ENCODE measurements at places on chromosomes 2 and 18. TPM values are rescaled to one million over a fixed set of nuclear protein-coding genes. Genes with fewer than 3 reads are reported as not detected.
A peak's percentile ranks its signal among the peaks of the same experiment; 100 is the strongest.

- no peak for DNase-seq
Observed at GRCh38 chr2:130823886-130824491, 12.7 kb upstream of the ARHGEF4 start.

GRCh38 chr2:111032721-111033429, 87.8 kb upstream of the BCL2L11 start:
- DNase-seq = no peak

DNA sequence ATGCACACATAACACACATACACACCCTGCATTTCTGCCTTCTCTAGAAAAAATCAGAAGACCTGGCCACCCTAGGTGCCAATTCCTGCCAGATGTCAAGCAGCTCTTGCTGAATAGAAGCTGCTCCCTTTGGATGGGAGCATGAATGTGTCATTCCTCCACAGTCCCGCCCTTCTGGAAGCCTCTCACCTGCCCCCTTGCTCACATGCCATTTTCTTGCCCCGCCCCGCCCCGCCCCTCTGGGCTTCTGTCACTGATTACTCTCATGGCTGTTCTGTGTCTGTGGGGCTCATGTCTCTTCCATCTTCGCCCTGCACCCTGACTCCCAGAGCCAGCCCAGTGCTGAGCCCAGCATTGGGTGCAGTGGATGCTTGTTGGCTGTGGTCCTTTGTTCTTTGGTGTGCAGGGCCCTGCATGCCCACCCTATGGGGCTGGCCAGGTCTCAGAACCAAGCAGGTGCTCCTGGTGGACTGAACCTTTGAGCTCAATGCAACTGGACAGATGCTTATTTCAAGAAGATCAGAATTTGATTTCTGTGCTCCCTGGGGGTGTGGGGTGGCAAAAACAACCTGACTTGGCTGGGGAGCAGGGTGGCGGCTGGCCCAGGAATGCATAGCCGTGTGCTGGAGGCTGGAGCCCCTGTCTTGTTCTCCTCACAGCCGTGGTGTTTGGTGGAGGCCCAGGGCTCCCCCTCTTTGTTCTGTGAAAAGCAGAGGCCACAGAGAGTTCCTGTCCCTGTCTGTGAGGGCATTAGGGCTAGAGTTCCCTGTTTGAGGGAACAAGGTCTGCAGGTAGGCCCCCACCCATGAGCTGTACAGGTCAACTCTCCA, 140.6 kb upstream of the GLI2 start:
- no peak for DNase-seq

DNA sequence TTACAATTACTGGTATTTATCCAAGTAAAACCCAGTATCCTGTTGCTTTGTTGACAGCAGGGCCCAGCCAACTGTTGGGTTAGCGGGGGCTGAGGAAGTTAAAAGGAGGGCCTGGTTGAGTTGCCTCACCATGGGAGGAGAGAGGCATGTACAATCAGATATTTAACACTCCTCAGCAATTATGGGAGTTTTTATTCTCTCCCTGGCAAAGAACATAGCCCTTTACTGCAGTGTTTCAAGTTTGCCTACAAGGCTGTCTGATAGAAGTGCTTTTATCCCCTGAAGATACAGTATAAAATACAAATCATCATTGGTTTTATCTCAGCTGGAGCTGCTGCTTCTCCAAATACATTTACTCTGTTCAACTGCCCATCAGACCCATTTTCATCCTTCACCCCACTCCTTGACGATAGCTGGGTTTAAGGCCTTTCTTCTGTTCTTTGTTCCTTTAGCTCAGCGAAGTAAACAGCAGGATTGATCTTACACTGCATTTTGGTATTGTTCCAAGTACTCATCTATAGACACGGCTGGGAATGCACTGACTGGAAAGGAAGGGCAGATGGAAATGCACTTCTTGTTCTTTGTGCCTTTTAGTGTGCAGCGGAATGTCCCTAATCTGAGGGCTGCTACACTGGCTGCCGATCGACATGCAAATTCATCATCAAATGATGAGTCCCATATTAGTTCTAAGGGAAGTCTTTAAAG, 402.5 kb upstream of the SPRED2 start:
- peak; percentile 66 for DNase-seq

DNA sequence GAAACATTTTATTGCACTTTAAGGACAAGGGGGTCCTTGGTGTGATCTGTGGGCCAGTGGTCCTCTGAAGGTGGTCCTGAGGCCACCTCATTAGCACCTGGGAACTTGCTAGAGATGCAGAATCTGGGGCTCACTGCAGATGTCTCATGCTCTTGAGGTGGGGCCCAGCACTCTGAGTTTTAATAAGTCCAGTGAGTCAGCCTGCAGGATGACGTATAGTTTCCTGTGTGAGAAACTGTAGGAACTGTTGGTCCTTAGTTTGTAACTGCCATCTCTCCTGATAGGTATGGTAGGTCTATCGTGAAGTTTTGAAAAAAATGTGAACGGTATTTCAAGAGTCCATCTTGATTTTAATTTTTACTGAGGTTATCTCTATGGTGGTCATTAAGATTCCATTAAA, 2.8 kb downstream of the TRPM8 start:
- no peak for DNase-seq

DNA sequence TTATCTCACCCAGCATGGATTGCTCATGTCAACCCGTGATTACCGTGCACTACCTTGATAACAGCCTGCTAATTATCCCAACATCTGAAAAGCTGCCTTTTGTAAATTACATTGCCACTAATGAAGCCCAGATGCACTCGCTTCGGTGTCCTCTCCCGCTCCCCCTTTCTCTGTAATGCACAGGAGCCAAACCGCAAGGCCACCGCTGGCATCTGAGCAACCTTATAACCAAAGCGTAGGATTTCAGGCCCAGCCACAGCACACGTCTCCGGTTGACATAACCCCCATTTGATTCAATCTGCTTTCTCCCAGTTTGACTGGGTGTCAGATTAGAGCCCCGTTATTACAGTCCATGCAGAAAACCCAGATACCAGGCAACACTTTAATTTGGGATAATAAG, 341.2 kb downstream of the ALK start:
- DNase-seq = no peak

GRCh38 chr18:49640741-49641140, 78.9 kb downstream of the LIPG start:
- DNase-seq = no peak

DNA sequence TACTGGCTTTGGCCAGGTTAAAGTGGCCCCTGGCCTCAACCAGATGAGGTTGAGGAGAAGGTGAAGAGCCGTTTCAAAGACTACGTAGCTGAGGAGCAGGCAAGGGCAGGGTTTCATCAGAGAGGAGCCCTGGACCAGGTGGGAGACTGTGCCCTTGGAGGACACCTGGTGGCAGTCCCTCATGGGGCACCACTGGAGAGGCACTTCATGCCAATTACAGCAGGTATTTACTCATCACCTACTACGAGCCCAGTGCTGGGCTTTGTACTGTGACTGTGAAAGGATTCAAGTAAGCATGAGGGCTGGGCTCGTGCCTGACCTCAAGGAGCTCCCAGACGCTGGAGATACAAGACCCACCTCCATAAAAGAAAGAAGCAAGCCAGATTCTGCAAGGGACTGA, 37.6 kb downstream of the SMAD7 start:
- no peak for DNase-seq

GRCh38 chr18:48074929-48075706, 144.7 kb upstream of the SMAD2 start:
- DNase-seq = no peak

- DNase-seq = no peak
Observed at GRCh38 chr2:168529054-168529833, 73.2 kb downstream of the CERS6 start.

GRCh38 chr2:236552212-236552542, 17.4 kb upstream of the ACKR3 start:
- no peak for DNase-seq

- no peak for DNase-seq
Observed at GRCh38 chr2:183666031-183666430, 541.8 kb downstream of the NUP35 start.

GRCh38 chr2:231589656-231590055, 3.0 kb upstream of the TEX44 start:
- no peak for DNase-seq

DNA sequence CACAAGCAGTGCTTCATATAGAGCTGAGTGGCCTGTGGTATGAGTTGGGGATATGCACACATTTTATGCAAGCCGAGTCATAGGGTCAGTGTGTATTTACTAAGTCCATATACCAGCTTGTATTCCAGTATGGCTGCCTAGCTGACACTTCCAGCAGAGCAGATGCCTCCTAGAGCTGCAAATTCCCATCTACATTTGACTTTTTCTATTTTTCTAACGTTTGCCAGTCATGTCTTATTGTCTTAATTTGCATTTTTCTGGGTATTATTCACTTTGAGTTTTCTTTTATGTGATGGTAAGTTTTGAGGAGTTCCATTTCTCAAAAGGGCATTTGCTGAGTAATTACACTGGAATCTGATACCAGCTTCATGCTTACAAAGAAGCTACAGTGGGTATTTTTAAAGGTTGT, 334.5 kb upstream of the CDH2 start:
- no peak for DNase-seq

GRCh38 chr2:112627060-112628040, 18.4 kb upstream of the SLC20A1 start:
- DNase-seq = no peak

The OSBPL6 gene
- 4.2 TPM for total RNA-seq

The CHRNG gene
- total RNA-seq = not detected

The EFEMP1 gene
- 350 TPM for total RNA-seq

The MYO5B gene
- total RNA-seq = 0.25 TPM

The ZSWIM2 gene
- total RNA-seq = not detected

The SLC5A7 gene
- total RNA-seq = not detected

The VIT gene
- 20.1 TPM for total RNA-seq

The PROKR1 gene
- not detected for total RNA-seq

The CYP27C1 gene
- 0.11 TPM for total RNA-seq

The ZAP70 gene
- 0.58 TPM for total RNA-seq
